SK-N-SH (cell line): ENCODE measurements at places on chromosomes 1 and 21. TPM values are rescaled to one million over a fixed set of nuclear protein-coding genes. Genes with fewer than 3 reads are reported as not detected.

- no peaks in the 10 kb centered on the region for H3K36me3 ChIP-seq
- DNase-seq, result no peak
- H3K27me3 ChIP-seq, result no peaks in the 10 kb centered on the region; the same call in 1 of the 2 replicates
- H3K4me1 ChIP-seq, result no peaks in the 10 kb centered on the region
- no peak overlapping the region for H3K4me3 ChIP-seq
Measured at GRCh38 chr1:17304151-17304825, 3.7 kb upstream of the PADI4 start.

DNA sequence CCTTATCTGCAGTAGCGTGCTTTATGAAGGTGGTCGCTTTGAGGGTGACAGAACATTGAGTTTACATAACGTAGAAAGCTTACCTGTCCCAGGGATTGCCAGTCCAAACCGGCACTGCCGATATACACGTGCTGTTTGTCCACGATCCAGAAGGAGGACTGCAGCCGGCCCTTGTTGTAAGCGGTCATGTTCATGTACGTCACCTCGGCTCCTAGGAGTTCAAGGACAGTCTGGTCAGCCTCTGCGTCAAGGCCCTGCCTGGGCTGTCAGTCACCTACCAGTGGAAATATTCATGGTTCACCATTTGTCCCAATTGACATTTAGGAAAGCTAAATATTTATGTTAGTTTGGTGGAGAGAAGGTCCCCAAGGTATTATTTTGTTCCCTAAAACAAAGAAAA lies 221.0 kb upstream of the MAP1LC3C start:
- H3K36me3 ChIP-seq, result no peaks in the 10 kb centered on the region
- H3K27ac ChIP-seq, result no peak overlapping the region
- no peak overlapping the region for H3K4me3 ChIP-seq
- no peaks in the 10 kb centered on the region for H3K4me1 ChIP-seq

The C1orf185 gene
- polyA plus RNA-seq, result not detected in 2 replicates

DNA sequence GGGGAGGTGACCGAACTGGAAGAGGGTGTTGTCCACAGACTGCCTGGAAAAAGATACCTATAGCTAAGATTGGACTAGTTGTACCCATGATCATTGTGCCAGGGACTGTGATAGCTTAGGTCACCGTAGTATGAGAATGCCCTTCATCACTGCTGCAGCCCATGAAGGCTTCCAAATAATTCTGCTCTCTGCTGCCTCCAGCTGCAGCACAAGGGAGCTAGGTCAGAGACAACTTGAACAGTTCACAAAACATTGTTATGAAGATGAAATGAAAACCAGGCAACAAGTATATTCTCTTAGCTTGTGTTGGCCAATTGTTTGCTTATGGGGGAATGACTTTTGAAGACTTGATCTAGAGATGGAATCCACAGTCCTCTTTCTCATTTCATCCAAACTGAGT lies 246.7 kb downstream of the MRPL39 start:
- H3K4me1 ChIP-seq, result no peaks in the 10 kb centered on the region
- H3K36me3 ChIP-seq, result no peaks in the 10 kb centered on the region
- H3K27ac ChIP-seq, result no peak overlapping the region
- DNase-seq, result no peak

DNA sequence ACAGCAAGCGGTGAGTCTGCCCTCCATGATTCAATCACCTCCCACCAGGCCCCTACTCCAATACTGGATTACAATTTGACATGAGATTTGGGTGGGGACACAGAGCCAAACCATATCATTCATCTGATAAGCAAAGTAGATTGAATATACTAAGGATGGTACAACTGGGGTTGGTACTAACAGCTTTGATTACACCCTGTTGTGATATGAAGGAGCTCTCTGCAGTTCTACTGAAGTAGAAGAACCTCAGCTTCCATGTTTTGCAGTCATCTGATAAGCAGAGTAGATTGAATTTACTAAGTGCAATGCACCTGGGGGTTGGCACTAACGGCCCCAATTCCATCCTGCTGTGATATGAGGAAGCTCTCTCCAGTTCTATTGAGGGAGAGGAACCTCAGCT lies 31.1 kb downstream of the RWDD3 start:
- DNase-seq, result no peak
- peaks cover 2% of the 10 kb centered on the region; the same call in 1 of the 2 replicates for H3K4me1 ChIP-seq
- no peaks in the 10 kb centered on the region for H3K36me3 ChIP-seq
- no peak overlapping the region for H3K27ac ChIP-seq

DNA sequence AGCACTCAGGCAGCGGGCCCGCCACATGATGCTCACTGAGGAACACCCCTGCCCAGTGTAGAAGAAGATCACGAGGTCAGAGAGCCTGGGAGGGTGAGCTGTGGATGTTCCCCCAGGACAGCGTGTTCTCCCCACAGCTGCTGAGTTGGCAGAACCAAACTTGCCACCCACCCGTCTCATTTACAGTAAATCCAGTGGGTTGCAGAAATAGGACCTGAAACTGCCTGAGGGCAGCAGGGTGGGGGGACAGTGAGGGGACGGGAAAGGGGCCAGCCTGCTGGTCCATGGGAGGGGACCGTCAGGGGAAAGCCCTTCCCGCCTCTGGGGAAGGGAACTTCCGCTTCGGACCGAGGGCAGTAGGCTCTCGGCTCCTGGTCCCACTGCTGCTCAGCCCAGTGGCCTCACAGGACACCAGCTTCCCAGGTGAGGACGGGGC lies at the start of gene C1QB:
Gene C1QB, plus strand, starts transcription at position 356 of the 436 bp plus-strand sequence. CDS start 6,227 bp downstream, outside the sequence.
- no peak within 1 kb of the TSS for H3K4me3 ChIP-seq
- no peak for DNase-seq
- H3K27ac ChIP-seq, result no peak within 1 kb of the TSS
- H3K4me1 ChIP-seq, result no peaks in the 10 kb centered on the region
- peaks cover 21% of the 10 kb centered on the region for H3K27me3 ChIP-seq

DNA sequence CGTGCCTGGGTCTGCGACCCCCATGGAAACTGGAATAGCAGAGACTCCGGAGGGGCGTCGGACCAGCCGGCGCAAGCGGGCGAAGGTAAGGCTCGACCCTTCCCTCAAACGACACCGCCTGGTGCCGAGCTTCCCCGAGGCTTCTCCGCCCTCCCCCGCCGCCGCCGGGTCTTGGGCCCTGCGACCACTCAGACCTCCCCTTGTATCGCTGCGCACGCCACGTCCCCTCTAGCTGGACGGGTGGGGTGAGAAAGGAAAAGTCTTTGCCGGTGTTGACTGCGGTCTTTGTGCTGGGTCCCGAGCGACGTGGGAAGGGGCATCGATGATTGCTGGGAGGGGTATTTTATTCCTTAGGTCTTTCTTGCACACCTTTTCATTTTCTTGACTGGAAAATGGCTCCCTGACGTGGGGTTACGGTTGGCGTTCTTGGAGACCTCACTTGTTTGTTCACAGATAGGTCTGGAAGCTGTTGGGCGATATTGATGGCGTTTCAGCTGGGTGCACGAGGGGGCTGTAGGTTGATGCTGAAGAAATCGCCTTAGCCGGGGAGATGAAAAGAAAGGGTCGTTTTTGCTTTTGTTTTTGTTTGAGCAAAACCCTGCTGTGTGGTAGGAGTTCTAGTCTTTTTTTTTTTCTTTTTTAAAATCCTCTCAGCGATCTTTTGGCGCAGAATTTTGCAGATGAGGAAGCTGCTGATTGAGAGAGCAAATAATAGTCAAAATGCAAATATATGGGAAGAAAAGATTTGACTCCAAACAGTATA lies 776 bp downstream of the KDM1A start:
- no peaks in the 10 kb centered on the region for H3K4me1 ChIP-seq
- no peaks in the 10 kb centered on the region for H3K27me3 ChIP-seq
- H3K36me3 ChIP-seq, result peaks cover 11% of the 10 kb centered on the region
- peak; percentile 73 for DNase-seq
- H3K27ac ChIP-seq, result peak overlapping the region; percentile 83

The TINAGL1 gene
- 0.23 TPM in 1 of 2 replicates, not detected in the other for polyA plus RNA-seq

The REN gene
- polyA plus RNA-seq, result not detected in 2 replicates

- DNase-seq, result peak; percentile 95
- 0 out of 2 replicates have a peak, but pooled peaks cover 12% of the 10 kb centered on the region for H3K27me3 ChIP-seq
- H3K27ac ChIP-seq, result no peak overlapping the region; the same call in 1 of the 2 replicates
- peak overlapping the region; percentile 46; the same call in 1 of the 2 replicates for H3K4me3 ChIP-seq
Measured at GRCh38 chr1:1069056-1069710, 4.9 kb downstream of the RNF223 start.

DNA sequence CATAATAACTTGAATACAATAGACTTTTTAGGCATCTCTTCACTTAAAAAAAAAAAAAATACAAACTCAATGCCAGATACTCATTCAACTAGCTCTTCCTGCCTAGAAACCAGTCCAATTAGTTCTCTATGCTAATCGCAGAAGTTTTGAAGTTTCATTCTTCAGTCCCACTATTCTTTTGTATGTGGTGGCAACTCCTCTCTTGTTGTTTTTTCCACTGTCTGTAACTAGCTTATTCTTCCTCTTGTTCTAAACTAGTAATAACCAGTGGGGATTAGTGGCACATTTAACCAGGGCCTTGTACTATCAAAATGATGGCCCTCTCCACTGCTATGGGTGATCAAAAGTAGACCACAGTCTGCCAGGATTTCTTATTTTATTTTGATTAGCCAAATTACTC lies 52.5 kb downstream of the SELENOF start:
- no peak overlapping the region for H3K4me3 ChIP-seq
- H3K27me3 ChIP-seq, result no peaks in the 10 kb centered on the region
- no peaks in the 10 kb centered on the region for H3K4me1 ChIP-seq

GRCh38 chr1:89170170-89171066 lies 5.4 kb downstream of the GBP7 start:
- H3K27ac ChIP-seq, result no peak overlapping the region
- DNase-seq, result no peak
- no peaks in the 10 kb centered on the region for H3K27me3 ChIP-seq
- H3K4me1 ChIP-seq, result no peaks in the 10 kb centered on the region
- no peak overlapping the region for H3K4me3 ChIP-seq
- no peaks in the 10 kb centered on the region for H3K36me3 ChIP-seq
